ENCODE measurements at places on chromosomes 4 and X. TPM values are rescaled to one million over a fixed set of nuclear protein-coding genes. Genes with fewer than 3 reads are reported as not detected.
A peak's percentile ranks its signal among the peaks of the same experiment; 100 is the strongest.

DNA sequence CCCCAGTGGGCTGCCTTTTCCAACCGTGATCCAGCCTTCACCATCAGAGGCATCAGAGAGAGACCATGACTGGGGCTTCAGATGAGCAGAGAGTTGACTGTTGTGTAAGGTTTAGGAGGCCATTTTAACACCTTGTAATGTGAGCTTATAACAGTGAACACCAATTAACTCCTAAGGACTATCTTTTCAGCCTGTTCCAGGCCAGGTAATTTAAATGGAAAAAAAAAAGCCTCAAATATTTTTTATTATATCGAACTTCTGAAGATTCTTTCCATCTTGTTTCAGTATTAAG lies 13.3 kb upstream of the ELOVL6 start:
- H3K27me3 ChIP-seq: no peaks in the 10 kb centered on the region
- DNase-seq: no peak
- no peaks in the 10 kb centered on the region for H3K36me3 ChIP-seq
- H3K27ac ChIP-seq: no peak overlapping the region
- peaks cover 3% of the 10 kb centered on the region for H3K4me1 ChIP-seq

DNA sequence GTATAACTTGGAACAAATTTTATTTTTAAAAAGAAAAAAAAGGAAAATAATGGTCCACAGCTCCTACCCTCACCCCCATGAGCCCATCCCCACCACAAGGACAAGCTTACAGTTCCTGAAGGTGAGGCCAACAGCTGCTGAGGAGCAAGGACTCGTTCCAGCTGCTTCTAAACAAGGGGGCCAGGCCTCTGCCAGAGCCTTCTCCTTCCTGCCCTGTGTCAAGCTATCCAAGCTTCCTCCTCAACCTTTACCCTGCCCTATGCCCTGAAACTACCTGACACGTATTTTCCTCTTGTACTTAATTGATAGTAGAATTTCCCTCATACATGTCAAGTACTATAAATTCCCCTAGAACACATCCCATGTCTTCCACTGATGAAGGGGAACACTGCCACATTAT lies 8.8 kb downstream of the SH3D19 start:
- DNase-seq: no peak
- peaks cover 2% of the 10 kb centered on the region for H3K36me3 ChIP-seq
- no peak overlapping the region for H3K27ac ChIP-seq
- H3K4me3 ChIP-seq: no peak overlapping the region
- peaks cover 13% of the 10 kb centered on the region for H3K4me1 ChIP-seq

AGTR2 gene
- total RNA-seq: 6.0 TPM

DNA sequence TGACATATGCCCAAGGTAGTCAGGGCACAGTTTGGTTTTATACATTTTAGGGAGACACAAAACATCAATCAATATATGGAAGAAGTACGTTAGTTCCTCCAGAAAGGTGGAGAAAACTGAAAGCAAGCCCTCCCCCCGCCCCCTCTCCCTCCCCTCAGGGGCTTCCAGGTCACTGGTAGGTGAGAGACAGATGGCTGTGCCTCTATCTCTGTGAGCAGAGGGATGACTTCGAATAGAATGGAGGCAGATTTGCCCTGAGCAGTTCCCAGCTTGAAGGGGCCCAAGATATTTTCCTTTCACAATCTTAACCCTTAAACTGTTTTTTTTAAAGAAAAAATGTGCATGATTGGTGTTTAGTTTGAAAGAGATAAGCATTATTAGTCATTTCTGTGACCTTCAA lies 114.0 kb downstream of the PCDH10 start:
- no peak overlapping the region for H3K27ac ChIP-seq
- H3K4me1 ChIP-seq: no peaks in the 10 kb centered on the region
- H3K27me3 ChIP-seq: no peaks in the 10 kb centered on the region
- no peak overlapping the region for H3K4me3 ChIP-seq
- DNase-seq: no peak

LRP2BP gene
- 1.6 TPM for total RNA-seq

HERC5 gene
- 7.0 TPM for total RNA-seq

DNA sequence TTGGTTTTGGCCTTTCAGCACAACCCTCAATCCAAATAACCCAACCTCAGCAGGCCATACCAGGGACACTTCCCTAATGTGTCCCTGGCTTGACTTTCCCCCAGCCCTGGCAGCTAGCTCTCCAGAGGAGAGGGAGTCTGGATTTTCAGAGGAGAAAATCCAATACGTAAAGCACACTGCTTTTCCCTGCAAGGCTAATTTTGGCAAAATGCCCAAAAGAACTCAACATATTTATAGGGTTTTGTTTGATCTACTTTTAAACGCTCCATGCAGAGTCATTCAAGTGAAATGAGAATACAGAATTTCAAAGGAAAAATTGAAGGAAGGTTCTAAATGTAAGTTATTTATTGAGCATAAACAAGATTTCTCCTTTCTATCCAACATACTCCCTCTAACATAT lies 167.2 kb downstream of the SH3KBP1 start:
- no peaks in the 10 kb centered on the region for H3K27me3 ChIP-seq
- H3K4me1 ChIP-seq: peaks cover 17% of the 10 kb centered on the region
- no peaks in the 10 kb centered on the region for H3K36me3 ChIP-seq
- DNase-seq: no peak

MFAP3L gene
- 2.3 TPM for total RNA-seq

DNA sequence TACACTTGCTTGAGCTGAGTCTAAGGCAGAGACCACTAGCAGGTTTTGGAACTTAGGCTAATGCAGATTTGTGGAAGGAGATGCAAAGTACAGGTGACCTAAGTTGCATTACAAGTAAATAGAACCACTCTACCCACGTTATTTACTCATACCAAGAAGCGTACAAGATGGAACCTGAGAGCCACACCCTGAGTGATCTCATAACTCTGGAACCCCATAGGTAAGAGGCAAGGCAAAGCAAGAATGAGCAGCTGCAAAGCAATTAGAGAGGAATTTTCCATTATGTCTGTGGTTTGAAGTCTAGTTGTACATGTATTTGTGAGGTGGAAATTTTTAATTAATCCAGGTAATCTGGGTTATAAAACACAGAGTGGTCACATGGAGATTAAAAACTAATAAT lies 55.4 kb downstream of the CC2D2A start:
- no peaks in the 10 kb centered on the region for H3K27me3 ChIP-seq
- peaks cover 26% of the 10 kb centered on the region for H3K36me3 ChIP-seq
- H3K4me1 ChIP-seq: no peaks in the 10 kb centered on the region
- no peak overlapping the region for H3K4me3 ChIP-seq
- no peak overlapping the region for H3K27ac ChIP-seq
- DNase-seq: no peak

- no peak overlapping the region for H3K4me3 ChIP-seq
- no peak overlapping the region for H3K27ac ChIP-seq
- H3K36me3 ChIP-seq: no peaks in the 10 kb centered on the region
- H3K4me1 ChIP-seq: no peaks in the 10 kb centered on the region
- no peak for DNase-seq
Observed at GRCh38 chrX:41728125-41728524, 4.1 kb downstream of the GPR82 start.

DNA sequence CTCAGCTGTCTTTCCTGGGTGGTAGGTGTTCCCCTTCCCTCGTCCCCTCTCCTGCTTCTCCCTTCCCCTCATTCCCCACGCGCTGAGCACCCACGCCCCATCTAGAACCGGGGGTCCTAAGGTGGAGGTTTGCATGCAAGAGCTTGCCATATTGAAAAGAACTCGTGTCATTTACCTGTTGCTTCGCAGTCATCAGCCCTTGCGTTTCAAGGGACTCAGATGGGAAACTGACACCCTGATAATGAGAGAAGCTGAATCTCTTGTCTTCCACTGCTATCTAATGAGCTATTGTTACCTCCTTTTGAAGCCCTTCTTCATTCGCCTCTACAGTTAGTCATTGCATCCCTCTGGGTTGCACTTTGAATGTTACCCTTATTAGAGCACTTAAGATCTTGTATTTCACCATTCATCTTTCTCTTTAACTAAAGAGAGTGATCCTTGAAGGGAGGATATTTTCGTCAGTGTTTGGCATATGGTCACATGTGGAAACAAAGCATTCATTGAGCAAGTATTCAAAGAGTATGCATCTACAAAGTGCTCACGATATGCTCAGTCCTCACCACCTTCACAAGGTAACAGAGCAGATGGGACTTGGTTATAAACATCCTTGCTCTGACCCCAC lies 25.7 kb downstream of the ARL9 start:
- peaks cover 4% of the 10 kb centered on the region for H3K4me1 ChIP-seq
- no peak overlapping the region for H3K4me3 ChIP-seq
- no peak for DNase-seq
- H3K36me3 ChIP-seq: no peaks in the 10 kb centered on the region

SLIT2 gene
- 168 TPM for total RNA-seq

TMEM187 gene
- 11.5 TPM for total RNA-seq

- H3K36me3 ChIP-seq: no peaks in the 10 kb centered on the region
- DNase-seq: no peak
- H3K27me3 ChIP-seq: no peaks in the 10 kb centered on the region
- no peak overlapping the region for H3K4me3 ChIP-seq
- H3K4me1 ChIP-seq: peaks cover 18% of the 10 kb centered on the region
Observed at GRCh38 chr4:149279331-149279730, 536.3 kb downstream of the IQCM start.

DNA sequence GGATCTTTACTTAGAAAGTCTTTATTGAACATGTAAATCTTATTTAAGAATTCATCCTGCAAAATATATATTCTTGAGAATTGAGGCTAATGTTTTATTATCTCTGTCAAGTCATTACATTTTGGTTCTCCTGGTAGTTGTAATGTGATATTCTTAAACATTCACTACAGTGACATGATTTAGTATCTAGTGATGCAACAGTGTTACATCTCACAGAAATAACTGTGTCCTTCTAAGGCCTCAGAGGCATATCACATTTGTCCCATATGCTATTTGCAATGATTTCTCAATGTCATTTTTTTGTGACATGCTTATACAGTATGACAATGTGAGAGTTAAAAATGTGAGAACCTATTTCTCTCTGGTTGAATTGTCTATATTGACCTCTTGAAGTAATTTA lies 34.1 kb downstream of the PRRG1 start:
- peaks cover 3% of the 10 kb centered on the region for H3K36me3 ChIP-seq
- no peak overlapping the region for H3K4me3 ChIP-seq
- H3K27ac ChIP-seq: no peak overlapping the region

DNA sequence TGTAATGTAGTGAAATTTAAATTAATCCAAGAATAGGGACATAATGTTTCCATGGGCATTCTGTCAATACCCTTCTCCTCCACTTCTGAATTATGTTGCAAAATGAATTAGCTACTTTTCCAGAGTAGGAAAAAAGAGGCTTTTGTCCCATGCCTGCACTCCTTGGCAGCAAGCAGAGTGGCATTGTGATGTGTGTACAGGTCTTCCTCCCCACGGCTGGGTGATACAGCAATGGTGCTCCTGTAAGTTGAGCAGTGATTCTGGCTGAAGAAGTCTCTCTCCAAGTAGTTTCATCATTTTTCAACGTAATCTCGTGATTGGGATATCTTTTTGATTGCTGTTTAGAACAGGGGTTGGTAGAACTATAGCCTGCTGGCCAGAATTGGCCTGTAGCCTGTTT lies 59.9 kb downstream of the KIT start:
- no peak for DNase-seq
- no peaks in the 10 kb centered on the region for H3K27me3 ChIP-seq
- no peaks in the 10 kb centered on the region for H3K36me3 ChIP-seq
- H3K4me1 ChIP-seq: peaks cover 1% of the 10 kb centered on the region

DNA sequence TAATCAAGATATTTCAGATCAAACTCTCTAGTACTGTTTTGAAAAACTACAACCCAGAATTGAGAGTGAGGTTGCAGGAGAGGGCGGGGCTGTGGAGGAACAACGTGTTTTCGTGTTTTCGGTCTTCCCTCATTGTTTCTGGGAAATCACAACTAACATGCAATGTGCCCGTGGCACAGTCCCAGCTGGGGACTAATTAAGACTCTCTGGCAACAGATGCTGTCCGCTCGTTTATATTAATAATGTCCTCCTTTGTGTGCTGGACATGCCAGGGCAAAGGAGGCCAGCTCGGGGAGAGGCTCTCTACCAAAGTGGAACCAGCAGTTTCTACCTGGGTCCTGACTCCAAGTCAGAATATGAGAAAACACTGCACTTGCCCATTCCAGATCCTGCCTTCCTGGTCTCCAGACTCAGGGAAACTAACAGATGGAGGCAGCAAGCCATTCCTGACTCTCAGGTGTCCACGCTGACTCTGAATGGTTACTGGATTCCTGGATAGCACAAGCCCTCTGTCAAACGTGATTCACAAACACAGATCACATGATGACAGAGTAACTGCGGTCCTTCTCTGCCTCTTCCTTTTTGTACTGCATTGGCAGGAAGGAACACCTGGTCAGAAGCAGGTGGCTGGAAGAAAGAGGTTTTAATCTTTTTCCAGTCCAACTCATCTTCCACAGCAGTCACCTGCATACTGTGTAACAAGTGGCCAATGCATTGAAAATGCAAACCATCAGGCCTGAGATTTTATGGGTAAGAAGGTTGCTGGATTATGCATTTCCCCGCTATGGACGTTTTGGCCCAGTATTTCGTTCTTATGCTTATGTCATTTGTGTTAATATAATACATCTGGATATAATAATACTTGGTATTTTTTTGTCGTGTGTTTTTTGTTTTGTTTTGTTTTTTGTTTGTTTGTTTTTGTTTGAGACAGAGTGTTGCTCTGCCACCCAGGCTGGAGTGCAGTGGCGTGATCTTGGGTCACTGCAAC lies 65.0 kb downstream of the COQ2 start:
- H3K27me3 ChIP-seq: no peaks in the 10 kb centered on the region
- H3K36me3 ChIP-seq: no peaks in the 10 kb centered on the region
- H3K27ac ChIP-seq: no peak overlapping the region
- peaks cover 5% of the 10 kb centered on the region for H3K4me1 ChIP-seq
- DNase-seq: no peak

DNA sequence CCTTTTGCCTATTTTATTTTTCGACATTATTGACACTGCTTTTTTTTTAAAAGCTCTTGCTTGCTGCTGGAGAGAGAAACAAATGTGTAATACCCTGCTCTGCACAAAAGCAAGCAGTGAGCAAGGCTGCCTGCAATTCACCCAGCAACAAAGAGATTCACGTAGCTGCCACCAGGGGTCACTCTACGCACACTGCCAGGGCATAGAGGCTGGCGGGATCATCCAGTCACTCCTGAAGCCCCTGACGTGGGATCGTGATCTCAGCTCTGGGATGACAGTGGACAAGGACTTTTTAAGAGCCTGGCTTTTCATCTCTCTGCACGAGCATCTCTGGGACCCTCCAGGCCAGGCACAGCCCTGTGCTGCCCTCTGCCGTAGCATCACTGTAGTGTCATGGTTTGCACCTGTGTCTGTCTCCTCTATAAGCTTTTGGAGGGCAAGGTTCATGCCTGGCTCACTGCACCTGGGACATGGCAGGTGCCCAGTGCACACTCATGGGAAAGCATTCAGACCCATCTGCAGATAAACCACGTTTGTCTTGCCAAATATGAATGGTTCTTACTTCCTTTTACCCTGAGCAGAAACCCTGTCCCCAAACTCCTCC lies 19.8 kb downstream of the C4orf50 start:
- peak; percentile 76 for DNase-seq
- H3K27me3 ChIP-seq: peaks cover 55% of the 10 kb centered on the region
- H3K4me3 ChIP-seq: no peak overlapping the region
- H3K36me3 ChIP-seq: no peaks in the 10 kb centered on the region
- H3K27ac ChIP-seq: no peak overlapping the region

EDA2R gene
- total RNA-seq: 14.6 TPM

Data from mesothelial cell of epicardium (in vitro differentiated cells).